ENCODE measurements at places on chromosomes 6 and 20.

- no peak for DNase-seq
Observed at GRCh38 chr6:31896856-31897611, 464 bp downstream of the EHMT2 start.

- DNase-seq: peak; percentile 41
Observed at GRCh38 chr20:46551522-46552381, 1.3 kb upstream of the OCSTAMP start.

- no peak for DNase-seq
Observed at GRCh38 chr6:4435981-4436445, 300.6 kb upstream of the ECI2 start.

DNA sequence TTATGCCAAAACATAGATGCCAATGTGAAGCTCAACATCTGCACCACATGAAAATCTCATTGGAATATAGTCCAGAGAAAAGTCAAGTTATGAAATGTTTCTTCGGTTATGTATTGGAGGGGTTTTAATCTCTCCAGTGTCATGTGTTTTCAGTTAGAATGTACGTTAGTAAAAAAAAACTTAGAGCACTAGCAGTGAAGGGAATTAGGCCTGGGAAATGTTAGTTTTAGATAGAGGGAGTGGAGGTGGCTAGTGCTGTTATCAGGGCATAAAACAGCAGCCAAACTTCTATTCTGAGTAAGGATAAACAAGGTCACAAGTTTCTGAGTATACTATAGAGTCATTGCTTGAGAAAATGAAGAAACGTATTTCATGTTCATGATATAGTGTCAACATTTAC, 42.9 kb downstream of the HDGFL1 start:
- DNase-seq: no peak

DNA sequence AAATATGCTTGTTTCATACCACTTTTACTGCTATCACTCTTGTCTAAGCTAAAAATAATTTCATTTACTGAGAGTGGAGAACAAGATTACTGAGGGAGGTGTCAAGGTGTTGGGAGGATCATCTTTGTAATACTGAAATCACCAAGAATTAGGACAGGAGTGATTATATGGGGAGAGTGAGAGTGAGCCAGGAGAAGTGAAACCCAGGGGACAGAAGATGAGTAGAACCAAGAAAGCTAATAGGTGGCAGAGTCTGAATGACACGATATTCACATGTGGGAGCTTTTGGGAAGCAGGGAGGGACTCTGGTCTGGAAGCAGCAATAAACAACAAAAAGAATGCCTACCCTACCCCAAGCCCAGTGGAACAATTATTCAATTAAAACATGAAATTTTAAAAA, 58.6 kb downstream of the AK9 start:
- DNase-seq: no peak

DNA sequence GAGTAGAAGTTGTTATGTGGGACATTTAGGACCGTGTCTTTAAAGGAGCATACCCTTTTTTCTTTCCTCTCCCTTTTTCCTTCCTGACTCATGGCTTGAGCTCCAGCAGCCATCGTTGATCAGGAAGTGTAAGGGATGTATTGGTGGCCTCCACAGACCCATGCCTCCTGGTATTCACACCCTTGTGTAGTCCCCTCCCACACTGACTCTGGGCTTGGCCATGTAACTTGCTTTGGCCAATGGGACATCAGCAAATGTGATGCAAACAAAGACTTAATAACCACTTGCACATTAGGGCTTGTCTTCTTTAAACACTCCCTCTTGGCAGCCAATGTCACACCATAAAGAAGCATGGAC, 18.9 kb upstream of the SLC13A3 start:
- no peak for DNase-seq

GRCh38 chr6:38982470-38982869, 66.1 kb upstream of the GLP1R start:
- DNase-seq: no peak

GRCh38 chr6:116772450-116772849, 6.9 kb upstream of the FAM162B start:
- no peak for DNase-seq

- no peak for DNase-seq
Observed at GRCh38 chr6:144384427-144384826, 99.3 kb downstream of the UTRN start.

DNA sequence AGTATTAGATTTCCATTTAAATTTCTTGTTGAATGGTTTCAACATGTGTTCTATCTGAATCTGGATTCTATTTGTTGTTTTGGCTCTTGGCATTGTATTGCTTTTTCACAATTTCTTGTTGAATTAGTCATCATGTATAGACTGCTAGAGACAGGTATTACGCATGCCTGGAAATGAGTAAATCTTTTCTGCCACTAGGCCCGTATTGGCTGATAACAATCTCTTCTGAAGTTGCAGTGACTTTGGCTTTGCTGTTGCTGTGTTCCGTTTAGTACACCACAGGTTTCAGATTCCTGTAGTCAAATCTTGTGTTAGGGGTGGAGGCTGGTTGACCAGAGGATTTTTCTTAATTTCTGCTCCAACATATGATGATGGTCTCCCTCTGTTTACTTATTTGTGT, 1339.4 kb downstream of the GRIK2 start:
- no peak for DNase-seq

DNA sequence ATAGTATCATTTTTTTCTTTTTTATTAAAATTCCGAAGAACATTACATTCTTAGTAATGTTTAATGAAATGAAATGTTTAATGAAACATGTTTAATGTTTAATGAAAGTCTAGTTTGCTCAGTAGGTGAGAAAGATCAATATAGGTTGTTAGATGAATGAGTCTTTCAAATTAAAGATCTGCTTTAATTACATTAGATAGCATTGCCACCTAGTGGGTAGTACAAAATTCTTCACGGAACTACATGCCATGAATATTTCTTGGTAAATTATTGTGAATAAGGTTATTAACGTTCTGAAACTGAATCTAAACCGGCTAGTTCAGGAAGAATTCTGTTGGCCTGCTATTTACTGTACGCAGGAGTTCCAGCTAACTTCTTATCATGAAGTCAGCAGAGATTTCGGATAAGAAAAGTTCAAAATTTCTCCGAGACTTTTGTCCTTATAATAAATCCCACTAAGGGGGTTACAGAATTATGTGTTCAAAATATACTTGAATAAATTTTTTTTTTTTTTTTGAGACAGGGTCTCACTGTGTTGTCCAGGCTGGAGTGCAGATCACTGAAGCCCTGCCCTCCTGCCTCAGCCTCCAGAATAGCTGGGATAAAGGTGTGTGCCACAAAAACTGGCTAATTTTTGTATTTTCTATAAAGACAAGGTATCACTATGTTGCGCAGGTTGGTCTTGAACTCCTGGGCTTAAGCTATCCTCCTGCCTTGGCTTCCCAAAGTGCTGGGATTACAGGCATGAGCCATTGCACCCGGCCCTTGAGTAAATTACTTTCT, 7.9 kb upstream of the GMNN start:
- DNase-seq: peak; percentile 76

DNA sequence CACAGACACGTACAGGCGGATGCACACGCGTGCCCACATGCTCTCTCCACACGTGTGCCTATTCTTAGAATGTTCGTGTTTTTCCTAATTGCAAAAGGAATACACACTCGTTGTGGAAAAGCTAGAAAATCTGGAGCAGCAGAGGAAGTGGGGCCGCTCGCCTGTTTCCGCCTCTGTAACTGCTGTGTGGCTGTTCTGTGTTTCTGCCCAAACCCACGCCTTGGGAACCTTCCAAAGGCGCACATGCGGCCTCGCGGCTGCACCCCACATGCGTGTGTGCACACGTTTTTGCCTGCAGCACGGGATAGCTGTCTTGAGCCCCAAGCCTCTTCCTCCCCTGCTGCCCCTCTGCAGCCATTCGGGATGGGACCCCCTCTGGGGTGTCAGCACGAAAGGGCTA, 12.2 kb downstream of the SLC17A9 start:
- no peak for DNase-seq

- DNase-seq: no peak
Observed at GRCh38 chr20:36339646-36340592, 33.8 kb downstream of the DLGAP4 start.

DNA sequence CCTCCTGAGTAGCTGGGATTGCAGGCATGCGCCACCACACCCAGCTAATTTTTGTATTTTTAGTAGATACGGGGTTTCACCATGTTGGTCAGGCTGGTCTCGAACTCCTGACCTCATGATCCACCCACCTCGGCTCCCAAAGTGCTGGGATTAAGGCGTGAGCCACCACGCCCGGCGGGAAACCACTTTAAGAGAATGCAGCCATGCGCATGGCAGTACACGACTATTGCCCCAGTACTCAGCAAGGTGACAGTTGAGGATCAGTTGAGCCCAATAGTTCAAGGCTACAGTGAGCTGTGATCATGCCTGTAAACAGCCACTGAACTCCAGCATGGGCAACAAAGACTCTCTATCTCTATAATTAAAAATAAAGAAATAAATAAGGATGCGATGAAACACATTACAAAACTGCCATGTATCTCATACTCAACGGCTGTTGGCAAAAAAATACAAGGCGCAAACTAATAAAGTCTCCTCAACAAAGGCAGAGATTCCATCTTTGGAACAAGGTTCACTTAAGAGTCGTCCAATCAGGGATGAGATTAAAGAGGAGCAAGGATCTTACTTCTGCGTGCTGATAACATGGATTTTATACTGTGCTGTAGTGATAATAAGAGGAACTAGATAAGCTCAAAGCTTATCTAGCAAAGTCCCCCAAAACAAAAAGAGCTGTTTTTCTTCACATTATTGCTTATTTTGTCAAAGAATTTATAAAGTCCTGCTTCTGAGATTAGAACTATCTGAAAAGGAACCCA, 51.1 kb downstream of the STAU1 start:
- no peak for DNase-seq

DNA sequence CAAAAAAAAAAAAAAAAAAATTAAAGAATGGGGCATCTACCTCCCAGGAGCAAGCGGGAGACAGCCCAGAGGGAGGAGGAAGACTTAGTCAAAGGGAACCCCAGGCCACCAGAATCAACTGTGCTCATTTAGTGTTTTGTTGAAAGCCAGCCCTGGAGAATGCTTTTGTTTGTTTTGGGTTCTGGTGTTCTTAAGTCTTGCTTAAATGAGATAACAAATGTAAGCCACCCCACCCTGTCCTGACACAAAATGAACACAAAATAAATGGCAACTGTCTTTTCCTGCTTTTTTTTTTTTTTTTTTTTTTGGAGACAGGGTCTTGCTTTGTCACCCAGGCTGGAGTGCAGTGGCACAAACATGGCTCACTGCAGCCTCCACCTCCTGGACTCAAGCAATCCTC, 165.0 kb upstream of the JARID2 start:
- no peak for DNase-seq

DNA sequence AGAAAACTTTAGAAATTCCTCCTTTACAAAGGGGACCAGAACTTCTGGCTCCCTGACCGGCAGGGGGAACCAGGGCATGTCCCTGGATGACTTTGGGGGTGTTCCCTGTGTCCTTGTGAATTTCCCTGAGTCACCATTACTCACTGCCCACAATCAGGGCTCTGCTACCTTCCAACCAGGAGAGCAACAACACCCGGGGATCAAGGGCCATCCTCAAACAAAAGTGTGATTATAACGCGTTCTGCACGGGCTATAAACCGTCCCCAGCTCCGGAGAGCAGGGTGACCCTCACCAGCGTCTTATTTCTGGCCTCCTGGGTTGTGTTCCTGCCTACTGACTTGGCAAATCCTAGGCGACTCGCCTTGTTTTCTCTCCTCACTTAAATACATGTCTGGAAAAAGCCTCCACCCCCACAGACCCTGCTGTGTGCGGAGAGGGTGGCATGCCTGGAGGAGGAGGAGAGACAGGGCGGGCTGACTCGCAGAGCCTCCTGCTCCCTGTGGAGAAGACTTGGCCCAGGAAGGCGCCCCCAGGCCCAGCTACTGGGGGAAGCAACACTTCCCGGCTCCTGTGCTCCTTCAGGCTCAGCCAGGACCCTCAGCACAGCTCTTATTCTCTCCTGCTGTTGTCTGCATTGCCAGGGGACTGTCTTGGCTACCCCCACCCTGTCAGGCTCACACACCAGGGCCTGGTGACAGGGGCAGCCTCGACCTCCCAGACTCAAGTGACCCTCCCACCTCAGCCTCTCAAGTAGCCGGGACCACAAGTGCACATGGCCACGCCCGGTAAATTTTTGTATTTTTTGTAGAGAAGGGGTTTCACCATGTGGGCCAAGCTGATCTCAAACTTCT, 54.1 kb downstream of the FGD2 start:
- no peak for DNase-seq

GRCh38 chr6:49527320-49527719, 23.1 kb upstream of the C6orf141 start:
- no peak for DNase-seq

DNA sequence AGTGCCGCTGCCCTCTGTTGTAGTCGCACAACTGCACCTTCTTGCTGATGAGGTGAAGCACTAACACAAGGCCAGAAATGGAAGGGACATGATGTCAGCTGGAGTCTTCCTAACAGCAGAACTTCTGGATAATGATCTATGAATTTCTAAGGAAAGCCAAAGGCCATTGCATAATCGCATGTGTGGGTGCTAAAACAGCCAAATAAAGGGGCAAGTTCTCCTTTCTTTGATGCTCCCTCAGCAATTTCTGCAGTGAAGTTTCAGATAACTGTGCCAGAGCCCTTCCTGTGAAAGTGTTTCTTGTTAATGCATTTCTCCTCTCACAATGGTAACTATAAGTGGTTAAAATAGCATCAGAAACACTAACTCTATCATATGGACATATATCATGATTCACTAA, 8.0 kb upstream of the F13A1 start:
- DNase-seq: no peak

- DNase-seq: no peak
Observed at GRCh38 chr20:2866236-2866635, 7.0 kb upstream of the PTPRA start.

- no peak for DNase-seq
Observed at GRCh38 chr6:135858931-135859330, 7.4 kb downstream of the PDE7B start.

- no peak for DNase-seq
Observed at GRCh38 chr6:52992980-52993920, 1.8 kb downstream of the GSTA4 start.

DNA sequence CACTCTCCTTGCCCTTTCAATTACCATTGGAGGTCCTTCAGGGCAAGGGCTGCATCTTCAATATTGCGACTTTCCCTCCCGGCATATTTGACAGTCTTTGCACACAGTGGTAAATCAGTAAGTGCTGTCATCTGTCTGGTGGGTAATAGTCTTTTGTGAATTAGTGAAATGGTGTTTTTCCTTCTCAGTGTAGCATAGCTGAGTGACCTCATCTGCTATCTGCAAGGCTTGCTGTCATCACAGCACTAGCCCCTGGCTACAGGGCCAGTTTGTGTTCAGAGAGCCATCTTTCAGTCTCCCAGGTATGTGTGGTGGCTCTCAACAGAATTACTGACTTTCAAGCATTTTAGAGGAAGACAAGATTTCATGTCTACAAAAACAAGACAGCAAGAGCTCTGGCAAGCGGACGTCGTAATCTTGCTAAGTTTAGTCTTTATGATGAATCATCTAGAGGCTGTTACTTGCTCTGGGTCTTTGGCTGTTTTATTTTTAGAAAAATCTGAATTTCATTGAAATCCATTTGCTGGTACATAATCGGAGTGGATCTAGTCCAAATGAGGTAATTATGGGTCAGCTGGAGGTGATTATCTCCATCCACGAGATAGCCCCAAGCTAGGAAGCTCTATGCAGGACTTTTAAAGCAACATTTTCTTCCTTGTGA, 528.9 kb downstream of the EPM2A start:
- no peak for DNase-seq

GRCh38 chr6:27237089-27237803, 10.3 kb upstream of the PRSS16 start:
- no peak for DNase-seq
